ENCODE measurements at places on chromosomes 5 and 9. TPM values are rescaled to one million over a fixed set of nuclear protein-coding genes. Genes with fewer than 3 reads are reported as not detected.

GRCh38 chr9:106620081-106620480 is 242.9 kb upstream of the ZNF462 start:
- DNase-seq, result no peak

PLCXD3 gene
- not detected for total RNA-seq

SELENOP gene
- not detected for total RNA-seq

- DNase-seq, result no peak
Observed at GRCh38 chr5:25974451-25974850, 1063.9 kb downstream of the CDH9 start.

DNA sequence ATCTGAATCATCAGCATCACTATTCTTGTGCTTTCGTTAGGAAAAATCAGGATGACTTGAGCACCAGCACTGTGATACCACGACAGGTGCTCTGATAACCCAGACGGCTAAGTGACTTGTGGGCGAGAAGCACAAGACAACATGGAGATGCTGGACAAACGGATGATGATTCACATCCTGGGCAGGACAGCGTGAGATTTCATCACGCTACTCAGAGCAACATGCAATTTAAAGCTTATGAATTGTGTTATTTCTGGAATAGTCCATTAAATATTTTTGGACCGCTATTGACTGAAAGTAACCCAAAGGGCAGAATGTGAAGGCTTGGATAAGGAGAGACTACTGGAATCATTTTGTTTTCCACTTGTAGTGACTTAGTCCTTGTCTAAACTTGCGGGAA is 114.8 kb upstream of the DAPK1 start:
- DNase-seq, result no peak

BARHL1 gene
- not detected for total RNA-seq
